ENCODE measurements at places on chromosomes 5 and 9.

DNA sequence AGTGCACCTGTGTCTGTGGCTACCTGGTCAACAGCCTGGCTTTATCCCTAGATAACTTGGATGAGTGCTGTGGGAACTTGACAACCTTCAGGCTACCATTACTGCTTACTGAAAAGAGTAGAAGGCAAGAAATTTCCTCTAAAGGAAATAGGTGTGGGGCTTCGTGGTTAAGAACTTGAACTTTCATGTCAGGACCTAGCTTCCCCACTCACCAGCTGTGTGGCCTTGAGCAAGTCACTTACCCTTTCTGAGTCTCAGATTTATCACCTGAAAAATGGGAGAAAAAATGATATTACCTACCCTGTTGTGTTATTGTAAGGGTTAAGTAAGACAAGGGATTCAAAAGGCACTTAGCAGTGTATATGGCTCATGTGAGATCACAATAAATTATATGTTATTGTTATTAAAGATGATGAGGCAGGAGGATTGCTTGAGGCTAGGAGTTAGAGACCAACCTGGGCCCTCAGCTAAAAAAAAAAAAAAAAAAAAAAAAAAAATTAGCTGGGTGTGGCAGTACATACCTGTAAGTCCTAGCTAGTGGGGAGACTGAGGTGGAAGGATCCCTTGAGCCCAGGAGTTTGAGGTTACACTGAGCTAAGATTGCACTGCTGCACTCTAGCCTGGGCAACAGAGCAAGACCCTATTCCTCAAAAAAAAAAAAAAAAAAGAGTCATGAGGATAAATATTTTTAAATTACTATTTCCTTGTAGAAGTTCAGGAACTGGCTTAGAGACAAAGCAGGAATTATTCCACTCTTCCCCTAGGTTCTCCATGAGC lies 97.0 kb upstream of the SPRY4 start:
- no peak for DNase-seq

- no peak for DNase-seq
These were observed 512.2 kb upstream of the TNC start for GRCh38 chr9:115629879-115630840.

DNA sequence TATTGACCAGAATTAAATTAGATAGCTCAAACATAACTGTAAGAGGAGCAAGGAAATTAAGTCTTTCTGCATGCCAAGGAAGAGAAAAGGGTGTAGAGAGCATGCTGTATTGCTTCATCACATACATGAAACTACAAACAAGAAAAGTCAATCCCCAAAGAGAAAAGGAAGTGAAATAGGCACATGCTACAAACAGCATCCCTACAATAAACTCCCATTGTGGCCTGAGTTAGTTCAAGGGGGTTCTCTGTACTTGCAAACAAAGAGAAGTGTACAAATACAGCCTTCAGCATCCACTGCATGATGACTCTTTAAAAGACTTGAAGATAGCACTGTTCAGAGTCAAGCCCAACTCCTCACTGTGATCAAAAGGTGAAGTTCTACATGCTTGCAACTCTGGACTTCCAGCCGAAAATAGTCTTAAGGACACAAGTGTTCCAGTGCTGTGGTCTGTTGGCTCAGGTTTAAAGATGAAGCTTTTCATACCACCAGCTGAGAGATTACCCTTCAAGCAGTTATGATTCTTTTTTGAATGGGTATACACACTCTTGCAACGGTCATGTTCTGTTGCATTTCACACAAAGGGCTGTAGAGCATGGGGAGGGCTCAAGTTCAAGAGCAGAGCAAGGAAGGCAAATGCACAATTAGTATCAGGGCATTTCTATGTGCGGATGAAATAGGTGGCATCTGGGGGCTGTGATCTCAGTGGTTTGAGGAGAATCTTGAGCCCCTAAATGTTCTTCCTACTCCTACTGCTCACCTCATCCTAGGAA lies 534.5 kb downstream of the EBF1 start:
- DNase-seq = no peak

GRCh38 chr9:126860757-126861466 lies 473 bp downstream of the ZBTB34 start:
- no peak for DNase-seq

DNA sequence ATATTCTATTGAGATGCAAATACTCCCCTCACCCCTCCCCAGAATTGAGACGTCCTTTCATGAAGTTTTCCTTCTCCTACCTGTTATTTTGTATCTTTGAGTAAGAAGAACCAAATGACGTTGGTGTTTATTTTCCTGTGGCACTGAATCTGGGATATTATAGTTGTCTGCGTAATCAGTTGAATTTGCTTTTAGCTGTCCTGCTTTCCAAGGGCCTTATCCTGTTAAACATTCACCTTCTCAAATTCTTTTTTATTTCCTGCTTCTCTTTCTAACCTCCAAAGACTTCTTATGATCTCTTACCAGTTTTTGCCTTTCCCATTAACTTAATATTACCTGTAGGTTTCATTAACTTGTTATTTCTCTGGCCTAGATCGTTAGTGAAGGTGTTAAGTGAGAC lies 1254.9 kb upstream of the WWC1 start:
- no peak for DNase-seq

- no peak for DNase-seq
These were observed 19.8 kb downstream of the PCDHAC2 start for GRCh38 chr5:140986117-140986521.

GRCh38 chr9:21336457-21336856 lies 1.3 kb upstream of the KLHL9 start:
- no peak for DNase-seq

- DNase-seq = no peak
These were observed 264.7 kb downstream of the NPR3 start for GRCh38 chr5:32975656-32976375.

- no peak for DNase-seq
These were observed 5.5 kb downstream of the PCDH1 start for GRCh38 chr5:141872496-141873356.

DNA sequence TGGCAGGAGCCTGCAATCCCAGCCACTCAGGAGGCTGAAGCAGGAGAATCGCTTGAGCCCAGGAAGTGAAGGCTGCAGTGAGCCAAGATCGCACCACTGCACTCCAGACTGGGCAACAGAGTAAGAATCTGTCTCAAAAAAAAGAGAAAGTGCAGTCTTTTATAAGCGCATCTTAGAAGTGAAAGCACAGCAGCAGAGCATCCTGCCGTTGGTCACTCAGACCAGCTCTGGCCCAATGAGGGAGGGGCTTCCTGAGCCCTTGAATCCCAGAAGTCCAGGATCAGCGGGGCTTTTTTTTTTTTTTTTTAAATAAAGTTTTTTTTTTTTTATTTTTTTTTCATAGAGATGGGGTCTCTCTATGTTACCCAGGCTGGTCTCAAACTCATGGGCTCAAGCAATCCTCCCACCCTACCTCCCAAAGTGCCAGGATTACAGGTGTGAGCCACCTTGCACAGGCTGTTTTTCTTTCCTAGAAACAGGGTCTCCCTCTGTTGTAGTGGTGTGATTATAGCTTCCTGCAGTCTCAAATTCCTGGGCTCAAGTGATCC lies 42.3 kb downstream of the NAIF1 start:
- DNase-seq = no peak

DNA sequence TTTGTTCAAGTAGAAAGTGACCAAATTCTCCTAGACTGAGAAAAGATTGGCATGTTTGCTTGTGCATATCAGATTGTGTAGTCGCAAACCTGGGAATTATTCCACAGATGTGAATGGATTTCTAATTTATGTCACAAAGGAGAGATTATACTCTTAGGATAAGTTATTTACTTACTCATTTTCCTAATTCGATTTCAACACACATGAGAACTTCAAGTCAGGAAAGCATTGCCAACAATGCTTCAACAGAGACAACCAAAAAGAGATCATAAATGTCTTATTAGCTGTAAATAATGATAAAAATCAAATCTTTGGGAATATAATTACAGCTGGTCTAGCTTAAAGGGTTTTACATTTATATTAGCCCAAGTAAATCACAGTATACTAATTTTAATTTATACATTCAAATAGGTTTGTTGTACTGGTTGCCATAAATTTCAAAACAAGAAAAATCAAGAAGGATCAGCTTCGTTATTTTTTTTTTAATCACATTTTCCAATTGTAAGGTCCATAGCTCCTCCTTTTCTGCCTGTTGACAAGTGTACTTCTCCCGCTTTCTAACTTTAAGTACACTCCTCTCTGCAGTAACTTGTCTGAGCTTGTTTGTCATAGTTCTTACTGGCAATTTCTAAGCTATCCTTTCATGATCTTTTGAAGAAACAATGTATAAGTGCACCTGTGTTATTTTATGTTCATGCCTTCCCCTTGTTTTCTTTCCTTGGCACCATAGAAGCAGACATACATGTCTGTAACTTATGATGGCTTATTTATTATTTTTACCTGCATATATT lies 246.6 kb downstream of the DEPDC1B start:
- DNase-seq = no peak

- DNase-seq = no peak
These were observed 77.8 kb upstream of the LRRTM2 start for GRCh38 chr5:138952962-138953361.

DNA sequence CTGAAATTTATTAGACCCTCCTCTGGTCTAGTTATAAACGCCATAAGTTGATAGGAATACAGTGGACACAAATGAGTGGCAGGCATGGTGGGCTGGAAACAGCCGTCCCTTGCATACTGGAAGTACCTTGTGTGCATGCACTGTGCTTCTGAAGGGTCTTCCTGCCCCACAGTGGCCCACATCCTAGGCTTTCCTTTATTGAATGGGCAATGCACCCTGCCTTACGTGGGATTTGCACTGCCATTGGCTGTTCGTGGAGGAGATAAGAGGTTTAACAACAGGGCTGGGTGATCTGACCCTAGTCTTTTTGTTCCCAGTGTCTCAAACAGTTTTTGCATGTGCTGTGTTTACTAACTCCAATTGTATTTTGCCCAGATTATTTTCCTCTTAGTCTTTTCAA lies 480.8 kb downstream of the GADD45G start:
- DNase-seq = no peak

- DNase-seq = peak; percentile 4
These were observed 136.3 kb downstream of the TMEM232 start for GRCh38 chr5:110590187-110590586.

- no peak for DNase-seq
These were observed 161.1 kb downstream of the CSNK1G3 start for GRCh38 chr5:123673107-123673506.

DNA sequence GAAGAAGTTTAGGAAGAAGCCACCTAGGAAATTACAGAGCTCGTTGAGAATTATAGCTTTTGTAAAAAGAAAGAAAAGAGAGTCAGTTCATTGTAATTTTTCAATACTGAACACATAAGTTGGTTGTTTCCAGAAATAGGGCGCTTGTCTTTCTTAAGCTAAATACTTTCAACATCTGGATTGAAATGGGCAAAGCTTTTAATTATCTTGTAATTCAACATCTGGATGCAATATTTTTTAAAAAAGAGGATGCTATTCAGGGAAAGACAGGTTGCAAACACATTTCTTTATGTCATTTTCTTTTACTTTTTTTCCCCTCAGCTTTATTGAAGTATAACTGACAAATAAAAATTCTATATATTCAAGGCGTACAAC lies 100.7 kb upstream of the TRPC7 start:
- no peak for DNase-seq

- DNase-seq = no peak
These were observed 41.9 kb upstream of the NEURL1B start for GRCh38 chr5:172599204-172599567.

DNA sequence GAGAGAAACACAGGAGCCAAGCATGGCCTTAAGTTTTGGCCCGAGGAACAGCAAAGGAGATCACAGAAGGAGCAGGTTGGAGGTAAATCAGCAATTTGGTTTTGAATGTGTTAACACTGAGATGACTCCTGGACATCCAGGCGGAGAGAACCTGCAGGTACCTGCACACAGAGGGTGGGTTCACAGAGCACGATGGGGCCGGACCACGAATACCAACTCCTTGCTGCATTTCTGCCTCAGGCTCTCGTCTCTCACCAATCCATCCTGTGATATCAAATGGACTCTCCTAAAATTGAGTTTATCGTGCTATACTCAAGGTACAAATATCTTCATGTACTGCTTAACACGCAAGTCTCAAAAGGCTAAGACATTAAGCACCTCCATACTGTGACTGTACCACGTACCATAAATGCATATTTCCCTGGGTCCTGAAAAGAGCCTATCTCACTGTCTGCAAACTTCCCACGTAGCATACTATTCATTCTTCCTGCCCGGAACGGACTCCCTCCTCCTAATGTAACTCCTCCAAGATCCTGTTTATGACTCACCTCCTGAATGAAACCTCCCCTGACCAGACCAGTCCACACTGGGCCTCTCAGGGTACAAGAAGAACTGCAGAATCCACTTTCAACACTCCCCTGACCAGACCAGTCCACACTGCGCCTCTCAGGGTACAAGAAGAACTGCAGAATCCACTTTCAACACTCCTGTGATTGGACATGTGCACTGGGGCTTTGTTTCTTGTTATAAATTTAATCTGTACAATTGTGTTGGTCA lies 380.8 kb upstream of the RFX3 start:
- DNase-seq = no peak

GRCh38 chr5:124342584-124342983 lies 403.9 kb downstream of the ZNF608 start:
- DNase-seq = no peak

DNA sequence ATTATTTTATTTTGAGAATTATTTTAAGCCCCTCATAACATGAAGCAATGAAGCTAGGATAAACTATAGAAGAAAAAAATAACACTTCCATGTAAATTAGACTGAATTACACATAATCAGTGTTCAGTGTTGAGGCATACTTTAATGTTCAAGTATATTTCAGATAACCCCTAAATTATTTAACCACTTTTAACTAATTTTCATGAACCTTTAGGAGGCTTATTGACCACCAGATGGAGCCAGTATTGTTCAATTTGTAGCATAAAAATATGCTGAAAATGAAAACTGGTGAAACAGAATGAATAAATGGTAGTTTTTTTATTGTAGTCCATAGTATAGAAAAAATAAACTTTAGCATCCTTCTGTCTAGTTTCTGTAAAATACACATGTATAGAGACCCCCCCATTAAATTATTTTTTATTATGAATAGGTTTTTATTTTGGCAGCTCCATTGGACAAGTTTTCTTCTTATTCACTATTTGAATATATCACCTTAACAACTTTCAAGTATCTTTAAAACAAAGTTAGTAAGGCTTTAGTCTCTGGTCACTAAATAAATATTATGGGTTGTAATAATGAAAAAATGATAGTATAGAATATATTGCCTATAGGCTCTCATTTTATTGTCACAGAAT lies 190.1 kb downstream of the CWC27 start:
- no peak for DNase-seq

DNA sequence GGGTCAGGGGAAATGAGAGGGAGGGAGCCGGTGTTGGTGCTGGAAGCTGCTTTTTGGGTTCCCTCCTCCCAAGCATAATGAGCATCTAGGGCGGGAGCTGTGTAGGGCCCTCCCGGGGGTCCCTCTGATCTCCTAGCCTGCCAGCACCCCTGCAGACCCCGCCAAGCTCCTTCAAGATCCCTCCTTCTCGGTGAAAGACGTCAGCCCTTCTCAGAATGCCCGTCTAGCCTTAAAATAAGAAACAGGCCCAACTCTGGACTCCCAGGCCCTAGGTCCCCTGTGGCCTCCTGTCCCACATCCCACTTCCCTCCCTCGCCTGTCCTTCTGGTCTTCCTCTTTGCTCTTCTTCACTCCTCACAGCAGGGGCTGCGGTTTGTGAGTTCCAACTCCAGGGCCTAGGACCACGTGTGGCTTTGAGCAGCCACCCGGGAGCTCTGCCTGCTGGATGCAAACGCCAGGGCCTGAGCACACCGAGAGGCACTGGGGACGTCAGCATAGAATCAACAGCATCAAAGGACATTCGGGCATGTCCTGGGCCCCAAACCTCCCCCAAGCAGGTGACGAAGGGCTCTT lies 8.8 kb upstream of the SCGB3A1 start:
- no peak for DNase-seq

- no peak for DNase-seq
These were observed 155.1 kb upstream of the WWC1 start for GRCh38 chr5:168136340-168136739.
